ENCODE measurements at places on chromosomes 12 and 14.

GRCh38 chr12:104354167-104354867 lies 50.8 kb downstream of the EID3 start:
- DNase-seq = no peak

- no peak for DNase-seq
Measured at GRCh38 chr12:131048611-131048990, 94.9 kb downstream of the ADGRD1 start.

- DNase-seq = no peak
Measured at GRCh38 chr12:38744041-38744440, 161.3 kb downstream of the CPNE8 start.

DNA sequence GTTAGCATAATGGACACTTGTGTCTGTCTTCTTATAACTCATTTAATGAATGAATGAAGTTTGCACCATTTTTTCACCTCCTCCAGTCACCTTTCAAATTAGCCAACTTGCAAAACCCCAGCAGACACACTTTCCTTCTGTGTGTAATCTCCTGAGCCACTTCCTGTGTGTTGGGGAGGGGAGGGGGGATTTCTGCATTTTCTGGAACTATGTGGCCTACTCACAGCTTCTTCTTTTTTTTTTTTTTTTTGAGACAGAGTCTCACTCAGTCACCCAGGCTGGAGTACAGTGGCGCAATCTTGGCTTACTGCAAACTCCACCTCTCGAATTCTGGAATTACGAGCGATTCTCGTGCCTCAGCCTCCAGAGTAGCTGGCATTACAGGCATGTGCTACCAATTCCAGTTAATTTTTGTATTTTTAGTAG lies 4.1 kb upstream of the SERPINA1 start:
- no peak for DNase-seq

GRCh38 chr14:102086972-102087761 lies at the start of gene HSP90AA1:
TSS of gene HSP90AA1 (minus strand) at chr14:102087044. CDS start at chr14:102086378, 666 bp downstream.
- peak; percentile 95 for DNase-seq

DNA sequence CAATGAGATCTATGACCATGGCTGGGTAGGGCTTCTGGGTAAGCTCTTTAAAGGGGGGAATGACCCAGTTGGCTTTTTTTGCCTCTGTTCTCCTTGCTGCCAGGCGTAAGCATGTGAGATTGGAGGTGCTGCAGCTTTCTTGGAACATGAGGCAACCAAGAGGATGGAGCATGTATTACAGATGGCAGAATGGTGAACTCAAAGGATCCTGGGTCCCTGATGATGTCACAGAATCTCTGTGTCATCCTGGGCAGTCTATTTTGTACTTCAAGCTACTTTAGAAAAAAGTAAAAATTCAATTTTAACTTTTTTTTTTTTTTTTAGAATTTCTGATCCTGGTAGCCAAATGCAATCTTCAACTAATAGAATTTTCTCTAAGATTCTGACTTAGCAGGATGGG lies 8.0 kb downstream of the KRT82 start:
- DNase-seq = no peak

DNA sequence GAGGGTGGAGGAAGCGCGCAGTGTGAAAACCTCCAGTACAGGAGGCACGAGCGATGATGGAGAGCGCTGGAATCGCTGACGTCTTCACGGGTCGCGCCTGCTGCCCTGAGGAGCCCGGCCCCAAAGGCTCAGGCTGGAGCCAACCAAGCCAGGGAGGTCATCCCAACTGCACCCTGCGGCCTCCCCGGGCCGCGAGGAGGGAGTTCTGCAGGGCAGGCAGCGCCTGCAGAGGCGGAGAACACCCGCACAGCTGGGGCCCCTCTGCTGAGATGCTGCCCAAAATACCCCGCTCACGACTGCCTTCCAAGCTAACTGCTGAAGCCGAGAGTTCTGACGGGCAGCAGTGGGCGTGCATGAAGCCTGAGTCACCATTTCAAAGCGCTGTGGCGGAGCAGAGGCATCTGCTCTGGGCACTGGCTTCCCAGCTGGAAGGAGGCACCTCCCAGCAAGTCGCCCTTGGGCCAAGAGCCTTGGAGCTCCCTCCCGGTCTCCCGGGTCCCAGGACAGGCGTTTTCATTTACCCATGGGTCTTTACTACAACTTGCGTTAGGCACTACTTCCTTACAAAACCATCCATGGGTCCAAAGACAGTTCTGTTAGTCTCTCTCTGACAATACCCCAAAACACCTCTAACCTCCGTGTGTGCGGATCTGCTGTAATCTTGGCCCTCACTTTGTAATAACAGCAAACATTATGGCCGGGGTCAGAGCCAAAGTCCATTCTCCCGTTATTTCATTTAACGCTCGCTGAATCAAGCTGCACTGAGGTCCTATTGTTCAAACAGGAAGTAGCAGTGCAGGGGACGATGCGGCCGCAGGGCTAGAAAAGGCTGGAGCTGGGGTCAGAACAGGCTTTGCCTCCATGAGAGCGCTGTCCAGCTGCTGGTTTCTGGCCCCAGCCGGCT lies 60.1 kb upstream of the RIMBP2 start:
- DNase-seq = peak; percentile 81

DNA sequence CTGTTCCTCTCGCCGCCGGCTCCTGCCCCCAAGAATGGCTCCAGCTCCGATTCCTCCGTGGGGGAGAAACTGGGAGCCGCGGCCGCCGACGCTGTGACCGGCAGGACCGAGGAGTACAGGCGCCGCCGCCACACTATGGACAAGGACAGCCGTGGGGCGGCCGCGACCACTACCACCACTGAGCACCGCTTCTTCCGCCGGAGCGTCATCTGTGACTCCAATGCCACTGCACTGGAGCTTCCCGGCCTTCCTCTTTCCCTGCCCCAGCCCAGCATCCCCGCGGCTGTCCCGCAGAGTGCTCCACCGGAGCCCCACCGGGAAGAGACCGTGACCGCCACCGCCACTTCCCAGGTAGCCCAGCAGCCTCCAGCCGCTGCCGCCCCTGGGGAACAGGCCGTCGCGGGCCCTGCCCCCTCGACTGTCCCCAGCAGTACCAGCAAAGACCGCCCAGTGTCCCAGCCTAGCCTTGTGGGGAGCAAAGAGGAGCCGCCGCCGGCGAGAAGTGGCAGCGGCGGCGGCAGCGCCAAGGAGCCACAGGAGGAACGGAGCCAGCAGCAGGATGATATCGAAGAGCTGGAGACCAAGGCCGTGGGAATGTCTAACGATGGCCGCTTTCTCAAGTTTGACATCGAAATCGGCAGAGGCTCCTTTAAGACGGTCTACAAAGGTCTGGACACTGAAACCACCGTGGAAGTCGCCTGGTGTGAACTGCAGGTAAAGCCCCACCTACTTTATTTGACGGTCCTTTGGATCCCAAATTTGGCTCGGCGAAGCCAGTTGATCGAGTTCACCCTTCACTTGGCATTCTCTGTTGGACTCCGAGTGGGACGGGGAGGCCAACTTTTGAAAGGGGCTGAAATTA lies 1.5 kb downstream of the WNK1 start:
- DNase-seq = peak; percentile 55

DNA sequence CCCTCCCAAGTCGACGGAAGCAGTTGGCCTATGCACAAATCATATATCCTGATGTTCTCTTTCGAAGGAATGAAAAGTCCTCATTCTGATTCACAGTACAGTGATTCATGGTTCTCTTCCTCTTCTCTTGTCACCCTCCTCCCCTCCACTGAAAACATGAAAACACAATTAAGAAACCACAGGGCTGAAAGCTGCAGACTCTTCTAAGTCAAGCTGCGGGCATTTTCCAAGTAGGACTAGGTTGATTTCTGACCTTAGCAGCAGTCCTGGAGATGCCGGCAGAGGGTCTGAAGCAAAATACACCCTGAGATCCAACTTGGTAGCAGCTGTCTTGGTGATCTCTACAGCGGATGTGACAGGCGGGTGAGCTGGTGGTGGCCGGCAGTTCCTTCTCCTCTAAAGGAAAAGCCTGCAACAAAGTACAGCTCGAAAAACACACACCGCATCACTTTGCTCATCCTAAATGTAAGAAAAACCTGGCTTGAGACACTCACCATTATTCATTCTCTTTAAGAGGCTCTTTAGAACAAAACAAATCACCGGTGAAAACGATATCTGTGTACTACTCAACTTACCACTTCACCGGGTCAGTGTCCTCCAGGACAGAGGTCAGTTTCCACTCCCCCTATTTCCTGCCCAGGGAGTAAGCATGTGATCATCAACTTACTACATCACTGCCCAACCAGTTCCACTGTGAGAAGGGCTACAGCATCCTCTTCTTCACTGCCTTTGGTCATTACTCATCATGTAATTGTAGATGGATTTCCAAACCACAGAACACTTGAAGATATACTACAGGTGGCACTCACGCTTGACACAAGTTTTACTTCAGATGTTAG lies 6.0 kb downstream of the TMCC3 start:
- DNase-seq = no peak

- DNase-seq = peak; percentile 20
Measured at GRCh38 chr12:44154128-44154527, 318.2 kb downstream of the TMEM117 start.

- DNase-seq = no peak
Measured at GRCh38 chr14:86938320-86938719, 1054.7 kb downstream of the GALC start.

DNA sequence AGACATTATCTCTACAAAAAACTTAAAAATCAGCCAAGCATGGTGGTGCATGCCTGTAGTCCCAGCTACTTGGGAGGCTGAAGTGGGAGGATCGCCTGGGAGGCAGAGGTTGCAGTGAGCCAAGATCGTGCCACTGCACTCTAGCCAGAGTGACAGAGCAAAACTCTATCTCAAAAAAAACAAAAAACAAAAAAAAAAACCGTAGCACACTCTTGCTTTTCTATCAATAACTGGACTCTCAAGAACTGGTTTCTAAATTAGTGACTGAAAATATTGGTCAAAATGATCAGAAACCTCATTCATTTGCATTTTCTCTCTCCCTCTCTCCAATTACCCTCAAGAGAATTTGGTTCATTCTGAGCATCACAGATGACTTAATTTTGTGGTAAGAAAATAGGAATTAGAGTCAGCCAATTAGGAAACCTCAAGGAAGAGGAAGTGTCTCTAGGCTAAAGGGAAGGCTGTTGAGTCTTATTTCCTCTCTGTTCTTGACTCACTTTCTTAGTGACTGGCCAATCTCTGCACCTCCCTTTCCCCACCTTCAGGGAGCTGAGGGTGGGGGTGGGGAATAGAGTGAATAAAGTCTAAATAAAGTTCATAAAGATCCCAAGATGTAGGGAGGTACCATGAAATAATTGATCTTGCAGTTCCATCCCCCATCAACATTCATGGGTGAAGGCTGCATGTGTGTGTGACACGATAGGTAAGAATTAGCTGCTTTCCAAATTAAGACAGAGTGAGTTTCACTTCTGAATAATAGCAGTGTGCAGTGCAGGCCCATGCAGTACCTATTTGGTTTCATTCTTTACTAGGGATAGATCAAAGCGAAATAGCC lies 6.8 kb upstream of the PSMA6 start:
- no peak for DNase-seq

DNA sequence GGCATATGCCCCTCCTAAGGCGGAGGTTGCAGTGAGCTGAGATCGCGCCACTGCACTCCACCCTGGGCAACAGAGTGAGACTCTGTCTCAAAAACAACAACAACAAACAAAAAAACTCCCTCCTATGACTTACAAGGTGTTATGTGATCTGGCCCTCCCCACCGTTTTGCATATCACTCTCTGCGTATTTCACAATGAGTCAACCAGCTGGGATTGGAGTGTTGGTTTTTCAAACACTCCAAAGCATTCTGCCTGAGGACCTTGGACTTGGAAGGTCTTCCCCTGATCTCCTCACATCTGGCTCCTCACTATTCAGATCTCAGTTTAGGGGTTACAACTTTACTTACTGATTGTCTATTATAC lies 14.0 kb downstream of the MANSC1 start:
- no peak for DNase-seq

DNA sequence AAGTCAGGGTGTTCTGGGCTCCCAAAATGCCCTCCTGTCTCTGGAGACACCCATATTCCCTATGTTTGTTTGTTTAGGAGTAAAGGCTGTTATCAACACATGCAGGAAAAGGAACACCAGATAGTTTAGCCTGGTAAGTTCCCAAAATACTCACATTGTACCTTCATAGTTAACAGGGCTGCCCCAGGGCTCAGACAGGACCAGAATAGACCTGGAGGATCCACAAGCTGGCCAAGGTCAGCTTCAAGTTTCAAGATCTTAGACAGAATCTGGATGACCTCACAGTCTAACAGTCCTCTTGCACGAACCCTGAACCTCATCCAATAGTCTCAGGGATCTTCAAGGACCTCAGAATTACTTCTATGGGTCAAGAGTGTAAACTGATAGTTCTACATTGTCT lies 18.1 kb upstream of the HSP90B1 start:
- no peak for DNase-seq

- no peak for DNase-seq
Measured at GRCh38 chr12:75489187-75489586, 8.6 kb downstream of the GLIPR1 start.

DNA sequence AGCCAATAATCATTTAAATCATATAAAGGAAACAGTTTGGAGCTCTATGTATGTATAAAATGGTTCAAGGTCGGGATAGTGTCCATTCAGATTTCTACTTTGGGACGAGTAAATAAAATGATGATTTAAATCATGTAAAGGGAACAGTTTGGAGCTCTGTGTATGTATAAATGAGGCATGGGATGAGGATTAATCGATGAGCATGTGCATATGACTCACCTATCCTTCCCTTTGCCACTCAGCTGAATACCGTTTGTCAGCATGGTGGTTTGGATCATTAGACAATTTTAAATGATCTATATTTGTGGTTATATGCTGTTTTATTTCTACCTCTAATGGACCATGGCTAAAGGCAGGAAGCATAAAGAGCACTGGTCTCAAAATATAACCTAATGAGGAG lies 7.1 kb upstream of the SLCO1A2 start:
- DNase-seq = no peak

DNA sequence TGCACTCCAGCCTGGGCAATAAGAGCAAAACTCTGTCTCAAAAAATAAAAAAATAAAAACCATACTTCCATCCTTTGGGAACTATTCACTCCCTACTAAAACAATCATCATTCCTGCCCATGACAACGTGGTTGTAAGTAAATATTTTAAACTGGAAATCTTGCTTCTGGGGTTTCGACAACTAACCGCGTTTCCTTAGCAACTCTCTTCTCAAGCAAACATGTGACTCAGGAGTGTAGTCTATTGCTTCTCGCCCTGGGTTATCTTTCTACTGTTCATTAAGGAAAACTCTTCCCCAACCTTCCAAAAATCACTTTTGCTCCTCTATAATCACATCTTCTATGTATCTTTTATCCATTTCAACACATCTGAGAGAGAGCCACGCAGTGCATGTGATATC lies 21.8 kb downstream of the APPL2 start:
- no peak for DNase-seq

- no peak for DNase-seq
Measured at GRCh38 chr14:74945261-74945851, 10.0 kb downstream of the PGF start.

DNA sequence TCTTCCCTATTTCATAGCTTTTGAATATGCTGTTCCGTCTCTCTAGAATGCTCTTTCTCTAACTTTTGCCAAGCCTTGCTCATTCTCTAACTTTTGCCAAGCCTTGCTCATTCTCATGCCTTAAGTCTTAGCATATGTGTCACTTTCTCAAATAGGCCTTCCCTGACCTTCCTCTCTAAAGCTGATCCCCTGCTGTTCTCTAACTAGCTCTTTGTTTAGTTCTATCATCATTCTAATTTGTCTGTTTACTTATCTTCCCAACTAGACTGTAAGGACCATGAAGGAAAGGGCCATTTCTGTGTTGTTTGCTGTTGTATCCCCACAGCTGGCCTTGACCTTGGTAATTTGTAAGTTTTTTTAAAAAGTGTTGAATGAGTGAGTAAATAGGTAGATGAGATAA lies 71.1 kb downstream of the ZNF641 start:
- DNase-seq = no peak
